CD4-positive, alpha-beta T cell treated with Interleukin-4 for 4 hours (primary cell): ENCODE measurements at places on chromosomes 6 and 20.

GRCh38 chr20:20295621-20296498, 72.0 kb upstream of the INSM1 start:
- no peak for DNase-seq

GRCh38 chr20:43159994-43160393, 29.7 kb downstream of the PTPRT start:
- DNase-seq = no peak

DNA sequence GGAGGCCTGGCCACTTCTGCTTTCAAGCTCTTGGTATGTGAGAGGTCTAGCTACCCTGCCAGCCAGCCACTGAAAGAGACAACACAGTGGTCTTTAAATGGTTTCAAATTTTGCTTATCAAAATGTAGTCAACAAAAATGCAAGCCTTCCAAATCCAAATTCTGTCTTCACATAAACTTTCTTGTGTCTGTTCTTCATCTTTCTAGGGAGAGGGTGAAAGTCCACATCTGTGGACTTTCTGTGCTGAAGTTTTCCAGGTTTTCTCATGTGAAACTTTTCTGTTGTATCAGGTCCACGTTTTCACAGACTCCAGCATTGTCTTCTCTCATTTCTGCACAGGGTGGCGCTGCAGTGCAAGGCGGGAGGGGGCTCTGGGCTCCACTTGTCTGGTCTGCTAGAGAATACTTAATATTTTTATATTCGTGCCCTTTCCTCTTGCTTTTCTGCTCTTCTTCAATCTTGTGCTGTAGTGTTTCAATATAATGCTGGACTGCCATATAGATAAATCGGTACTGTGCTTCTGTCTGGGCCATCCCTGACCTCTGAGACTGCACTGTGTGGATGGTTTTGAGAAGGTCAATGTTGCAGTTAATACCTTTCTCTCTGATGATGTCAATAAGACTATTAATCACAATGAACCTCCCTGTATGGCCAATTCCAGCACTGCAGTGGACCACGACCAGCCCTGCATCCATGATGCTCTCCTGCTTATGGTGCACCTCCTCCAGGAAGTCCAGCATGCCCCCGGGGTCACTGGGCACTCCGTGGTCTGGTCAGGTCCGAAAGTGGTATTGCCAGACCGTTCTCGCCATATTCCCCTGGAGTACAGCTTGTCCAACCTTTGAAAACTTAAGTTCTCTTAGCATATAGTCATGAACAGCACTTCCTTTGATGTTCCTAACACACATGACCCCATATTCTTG, 161.6 kb upstream of the TNFAIP3 start:
- peak; percentile 69 for DNase-seq

GRCh38 chr6:111414373-111414772, 68.6 kb downstream of the REV3L start:
- DNase-seq = no peak

- no peak for DNase-seq
Observed at GRCh38 chr20:56487216-56487615, 18.8 kb downstream of the RTF2 start.
